Body of pancreas (tissue), 4 donors: ENCODE measurements at places on chromosomes 1 and 21. TPM values are rescaled to one million over a fixed set of nuclear protein-coding genes. Genes with fewer than 3 reads are reported as not detected.

The LIPI gene
- total RNA-seq, result not detected

The TMEM52 gene
- 65.6 TPM for total RNA-seq

The TSPAN1 gene
- 0.66 TPM for total RNA-seq

The ALG6 gene
- 2.3 TPM for total RNA-seq

The KCNK1 gene
- 5.2 TPM for total RNA-seq

The KIF26B gene
- 0.78 TPM for total RNA-seq

GRCh38 chr1:31765041-31765467 is 914 bp upstream of the ADGRB2 start:
- no peaks in the 10 kb centered on the region for H3K36me3 ChIP-seq
- H3K4me3 ChIP-seq, result no peak overlapping the region
- H3K4me1 ChIP-seq, result peaks cover 32% of the 10 kb centered on the region
- no peak for DNase-seq

DNA sequence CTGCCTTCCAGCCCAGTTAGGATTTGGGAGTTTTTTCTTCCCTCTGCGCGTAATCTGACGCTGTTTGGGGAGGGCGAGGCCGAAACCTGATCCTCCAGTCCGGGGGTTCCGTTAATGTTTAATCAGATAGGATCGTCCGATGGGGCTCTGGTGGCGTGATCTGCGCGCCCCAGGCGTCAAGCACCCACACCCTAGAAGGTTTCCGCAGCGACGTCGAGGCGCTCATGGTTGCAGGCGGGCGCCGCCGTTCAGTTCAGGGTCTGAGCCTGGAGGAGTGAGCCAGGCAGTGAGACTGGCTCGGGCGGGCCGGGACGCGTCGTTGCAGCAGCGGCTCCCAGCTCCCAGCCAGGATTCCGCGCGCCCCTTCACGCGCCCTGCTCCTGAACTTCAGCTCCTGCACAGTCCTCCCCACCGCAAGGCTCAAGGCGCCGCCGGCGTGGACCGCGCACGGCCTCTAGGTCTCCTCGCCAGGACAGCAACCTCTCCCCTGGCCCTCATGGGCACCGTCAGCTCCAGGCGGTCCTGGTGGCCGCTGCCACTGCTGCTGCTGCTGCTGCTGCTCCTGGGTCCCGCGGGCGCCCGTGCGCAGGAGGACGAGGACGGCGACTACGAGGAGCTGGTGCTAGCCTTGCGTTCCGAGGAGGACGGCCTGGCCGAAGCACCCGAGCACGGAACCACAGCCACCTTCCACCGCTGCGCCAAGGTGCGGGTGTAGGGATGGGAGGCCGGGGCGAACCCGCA is at the start of gene PCSK9:
Gene PCSK9, plus strand, starts transcription at position 207 of the 741 bp plus-strand sequence. Its CDS starts 290 bp downstream, at position 497.
- H3K4me3 ChIP-seq, result peak within 1 kb of the TSS; percentile 23
- H3K27me3 ChIP-seq, result no peaks in the 10 kb centered on the region
- peak; percentile 74 for DNase-seq
- no peaks in the 10 kb centered on the region for H3K36me3 ChIP-seq
- peaks cover 28% of the 10 kb centered on the region for H3K4me1 ChIP-seq

GRCh38 chr1:33962061-33962460 is 98.2 kb downstream of the HMGB4 start:
- no peak overlapping the region for H3K4me3 ChIP-seq
- H3K27me3 ChIP-seq, result no peaks in the 10 kb centered on the region
- no peaks in the 10 kb centered on the region for H3K4me1 ChIP-seq
- no peaks in the 10 kb centered on the region for H3K36me3 ChIP-seq

DNA sequence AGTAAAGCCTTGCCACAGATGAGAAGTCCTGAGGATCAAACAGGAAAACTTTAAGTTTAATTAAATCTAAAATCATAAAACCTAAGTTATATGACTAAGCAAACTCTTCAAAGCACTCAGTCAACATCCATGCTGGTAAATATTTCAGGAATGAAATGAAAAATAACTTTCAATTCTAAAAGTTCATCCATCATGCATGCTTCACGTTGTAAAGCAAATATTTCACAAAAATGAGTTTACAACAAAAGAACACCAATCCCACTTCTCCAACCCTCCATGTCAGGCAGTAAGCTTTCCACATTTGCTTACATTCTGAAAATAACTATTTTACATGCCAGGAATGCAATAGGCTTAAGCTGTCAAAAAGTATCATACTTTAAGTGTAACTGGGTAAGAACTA is 16.8 kb downstream of the APP start:
- H3K4me1 ChIP-seq, result peaks cover 28% of the 10 kb centered on the region
- no peak overlapping the region for H3K4me3 ChIP-seq
- H3K27me3 ChIP-seq, result no peaks in the 10 kb centered on the region
- H3K36me3 ChIP-seq, result no peaks in the 10 kb centered on the region
- no peak overlapping the region for H3K27ac ChIP-seq
- DNase-seq, result no peak

DNA sequence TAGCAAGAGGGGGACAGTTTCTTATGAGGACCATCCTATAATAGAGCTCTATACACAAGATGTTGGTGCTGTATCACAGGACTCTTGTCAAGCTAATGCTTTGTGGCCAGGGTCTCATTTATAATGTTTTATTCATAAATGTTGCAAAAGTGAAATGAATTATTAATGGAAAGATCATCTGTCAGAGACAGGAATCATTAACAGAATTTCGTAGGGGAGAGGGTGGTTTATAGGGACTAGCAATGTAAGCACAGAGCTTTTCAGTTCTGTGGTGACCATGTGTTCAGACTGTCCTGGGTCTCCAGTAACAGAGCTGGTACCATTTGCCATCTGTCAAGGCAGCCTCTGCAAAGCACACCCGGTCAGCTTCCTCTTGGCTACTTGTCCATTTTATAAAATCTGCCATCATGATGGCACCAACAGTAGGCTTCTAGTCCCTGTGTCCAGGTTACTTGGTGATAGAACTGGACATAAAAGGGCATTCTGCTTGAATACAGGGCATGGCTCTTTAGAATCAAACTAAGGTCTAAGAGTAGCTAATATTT is 36.2 kb downstream of the LPAR3 start:
- peaks cover 7% of the 10 kb centered on the region for H3K4me1 ChIP-seq
- DNase-seq, result no peak
- H3K4me3 ChIP-seq, result no peak overlapping the region
- H3K27ac ChIP-seq, result no peak overlapping the region
- H3K27me3 ChIP-seq, result no peaks in the 10 kb centered on the region

GRCh38 chr21:36097427-36098181 is 27.8 kb downstream of the CBR1 start:
- H3K4me1 ChIP-seq, result no peaks in the 10 kb centered on the region
- no peaks in the 10 kb centered on the region for H3K36me3 ChIP-seq
- DNase-seq, result no peak
- no peak overlapping the region for H3K4me3 ChIP-seq
- H3K27me3 ChIP-seq, result no peaks in the 10 kb centered on the region

GRCh38 chr1:8889103-8889846 is 10.8 kb upstream of the ENO1 start:
- H3K27me3 ChIP-seq, result no peaks in the 10 kb centered on the region
- no peaks in the 10 kb centered on the region for H3K36me3 ChIP-seq
- H3K4me1 ChIP-seq, result peaks cover 17% of the 10 kb centered on the region
- peak overlapping the region; percentile 72 for H3K27ac ChIP-seq
- H3K4me3 ChIP-seq, result no peak overlapping the region

DNA sequence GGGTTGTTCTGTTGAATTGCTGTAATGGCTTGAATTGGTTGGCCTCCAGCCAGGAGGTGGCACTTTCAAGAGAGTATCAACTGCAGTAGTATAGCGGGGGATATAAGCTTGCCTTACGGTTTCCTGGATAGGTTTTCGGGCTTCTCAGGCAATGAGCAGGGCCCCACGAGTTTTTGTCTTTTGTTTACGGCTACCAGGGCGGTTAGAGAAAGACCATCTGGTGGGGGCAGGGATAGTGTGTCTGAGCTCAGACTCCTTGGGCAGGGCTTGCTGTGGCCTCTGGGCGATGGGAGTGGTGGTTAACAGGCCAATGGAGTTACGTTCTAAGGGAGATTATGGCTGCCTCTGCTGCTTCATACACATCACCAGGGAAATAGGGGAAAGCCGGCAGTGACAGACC is 62.8 kb downstream of the DTL start:
- H3K27me3 ChIP-seq, result no peaks in the 10 kb centered on the region
- H3K36me3 ChIP-seq, result no peaks in the 10 kb centered on the region
- H3K4me3 ChIP-seq, result no peak overlapping the region
- H3K4me1 ChIP-seq, result no peaks in the 10 kb centered on the region

DNA sequence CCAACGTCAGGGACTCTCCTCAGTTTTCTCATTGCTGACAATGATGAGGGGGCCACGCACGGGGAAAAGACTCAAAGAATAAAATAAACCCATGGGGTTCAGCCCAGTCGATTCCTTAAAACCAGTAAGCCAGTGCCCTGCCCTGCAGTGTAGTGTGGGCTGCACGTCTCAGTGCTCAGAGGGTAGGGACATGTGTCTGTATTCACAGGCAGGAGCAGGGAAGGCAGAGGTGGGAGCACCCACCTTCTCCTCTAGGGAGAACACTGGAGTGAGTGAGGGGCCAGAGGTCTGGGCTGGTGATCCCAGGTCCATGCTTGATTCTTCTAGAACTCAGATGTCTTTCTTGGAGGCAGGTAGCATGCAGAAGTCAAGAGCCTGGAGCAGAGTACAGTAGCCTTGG is 303.6 kb downstream of the MATN1 start:
- no peaks in the 10 kb centered on the region for H3K27me3 ChIP-seq
- no peaks in the 10 kb centered on the region for H3K36me3 ChIP-seq
- H3K4me3 ChIP-seq, result no peak overlapping the region
- no peaks in the 10 kb centered on the region for H3K4me1 ChIP-seq
- no peak for DNase-seq

DNA sequence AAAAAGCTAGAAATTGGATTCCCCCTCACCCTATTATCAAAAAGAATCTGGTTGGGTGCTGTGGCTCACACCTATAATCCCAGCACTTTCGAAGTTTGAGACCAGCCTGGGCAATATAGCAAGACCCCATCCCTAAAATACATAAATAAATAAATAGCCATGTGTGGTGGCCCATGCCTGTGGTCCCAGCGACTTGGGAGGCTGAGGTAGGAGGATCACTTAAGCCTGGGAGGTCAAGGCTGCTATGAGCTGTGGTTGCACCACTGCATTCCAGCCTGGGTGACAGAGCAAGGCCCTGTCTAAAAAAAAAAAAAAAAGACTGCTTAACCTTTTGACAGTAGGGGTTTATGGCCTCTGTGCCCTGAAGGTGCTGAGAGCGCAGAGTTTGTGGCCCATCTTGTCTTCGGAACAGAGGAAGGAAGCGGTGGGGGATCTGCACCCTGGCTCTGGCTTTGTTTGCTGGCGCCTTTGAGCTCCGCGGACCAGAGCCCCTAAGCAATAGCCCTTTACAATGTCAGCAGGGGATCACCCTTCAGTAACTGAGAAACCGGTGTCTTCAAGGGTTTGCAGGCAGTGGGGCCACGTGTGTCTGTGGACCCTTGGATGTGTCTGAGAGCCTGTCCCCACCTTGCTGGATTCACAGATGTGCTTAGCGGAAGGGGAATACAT is 22.1 kb downstream of the SLC2A7 start:
- no peaks in the 10 kb centered on the region for H3K27me3 ChIP-seq
- no peaks in the 10 kb centered on the region for H3K36me3 ChIP-seq
- H3K4me1 ChIP-seq, result no peaks in the 10 kb centered on the region
- H3K4me3 ChIP-seq, result no peak overlapping the region

GRCh38 chr1:36796106-36796590 is 238.2 kb downstream of the GRIK3 start:
- no peaks in the 10 kb centered on the region for H3K27me3 ChIP-seq
- no peak overlapping the region for H3K4me3 ChIP-seq
- DNase-seq, result no peak
- no peaks in the 10 kb centered on the region for H3K36me3 ChIP-seq

GRCh38 chr1:207454046-207454964 is at the start of gene CR2:
CR2 (plus strand) TSS chr1:207454328; CDS start chr1:207454419, 91 bp downstream.
- peak; percentile 69 for DNase-seq
- no peaks in the 10 kb centered on the region for H3K36me3 ChIP-seq
- H3K4me3 ChIP-seq, result peak within 1 kb of the TSS; percentile 18
- peaks cover 17% of the 10 kb centered on the region for H3K4me1 ChIP-seq

DNA sequence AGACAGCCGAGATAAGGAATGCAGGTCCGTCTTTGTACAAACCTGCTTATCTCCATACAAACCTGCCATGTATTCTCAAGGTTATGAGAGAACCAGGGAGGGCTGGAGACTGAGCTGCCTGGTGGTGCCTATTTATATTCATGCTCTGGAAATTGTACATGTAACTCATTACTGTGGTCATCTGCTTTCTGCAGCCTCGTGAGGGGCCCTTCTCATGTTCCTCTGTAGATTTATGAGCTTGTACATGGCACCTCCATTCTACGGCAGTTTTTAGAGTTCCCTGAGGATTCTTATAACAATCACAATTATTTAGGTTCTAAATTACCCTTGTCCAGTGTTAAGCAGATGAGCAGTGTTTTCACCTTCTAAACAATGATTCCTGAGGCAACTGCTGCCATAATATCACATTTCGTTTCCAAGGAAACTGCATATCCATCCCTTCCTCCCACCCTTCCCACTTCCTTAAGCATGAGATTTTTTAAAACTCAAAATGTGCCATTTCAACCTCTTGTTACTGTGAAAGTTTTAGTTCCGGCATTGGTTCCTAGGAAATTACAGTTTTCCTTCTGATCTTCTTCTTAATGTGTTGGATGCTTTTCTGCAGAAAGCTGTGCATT is 112.1 kb downstream of the ST6GALNAC3 start:
- H3K4me1 ChIP-seq, result no peaks in the 10 kb centered on the region
- H3K36me3 ChIP-seq, result no peaks in the 10 kb centered on the region
- H3K27me3 ChIP-seq, result no peaks in the 10 kb centered on the region
- no peak overlapping the region for H3K4me3 ChIP-seq

DNA sequence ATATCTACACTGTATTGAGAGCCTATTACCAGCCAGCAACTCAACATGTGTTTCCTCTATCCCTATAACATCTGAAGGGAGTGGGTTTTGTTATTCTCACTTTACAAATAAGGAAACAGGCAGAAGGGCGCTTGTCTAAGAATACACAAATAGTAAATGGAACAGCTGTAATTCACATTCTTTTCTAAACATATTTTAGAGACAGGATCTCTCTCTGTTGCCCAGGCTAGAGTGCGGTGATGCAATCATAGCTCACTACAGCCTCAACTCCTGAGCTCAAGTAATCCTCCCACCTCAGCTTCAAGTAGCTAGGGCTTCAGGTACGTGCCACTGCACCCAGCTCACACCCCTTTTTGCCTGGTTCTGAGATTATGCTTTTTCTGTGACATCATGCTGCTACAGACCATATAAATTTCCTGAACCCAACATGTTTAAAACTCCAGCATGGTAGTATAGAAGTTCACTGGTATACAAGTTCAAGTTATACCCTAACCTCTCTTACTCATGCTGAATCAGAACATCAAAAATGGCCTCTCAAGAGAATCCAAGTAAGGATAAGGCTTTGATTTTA is 8.6 kb upstream of the TACSTD2 start:
- no peak for DNase-seq
- peaks cover 24% of the 10 kb centered on the region for H3K4me1 ChIP-seq
- H3K4me3 ChIP-seq, result no peak overlapping the region
- H3K27ac ChIP-seq, result peak overlapping the region; percentile 69
- no peaks in the 10 kb centered on the region for H3K36me3 ChIP-seq
- no peaks in the 10 kb centered on the region for H3K27me3 ChIP-seq

- no peaks in the 10 kb centered on the region for H3K4me1 ChIP-seq
- no peak overlapping the region for H3K27ac ChIP-seq
- peak; percentile 30 for DNase-seq
These were observed 13.7 kb upstream of the RPL5 start for GRCh38 chr1:92817986-92818764.
